ENCODE measurements at places on chromosomes 2 and 18. TPM values are rescaled to one million over a fixed set of nuclear protein-coding genes. Genes with fewer than 3 reads are reported as not detected.

The REG1A gene
- total RNA-seq: not detected

The GREB1 gene
- under 0.01 TPM for total RNA-seq

DNA sequence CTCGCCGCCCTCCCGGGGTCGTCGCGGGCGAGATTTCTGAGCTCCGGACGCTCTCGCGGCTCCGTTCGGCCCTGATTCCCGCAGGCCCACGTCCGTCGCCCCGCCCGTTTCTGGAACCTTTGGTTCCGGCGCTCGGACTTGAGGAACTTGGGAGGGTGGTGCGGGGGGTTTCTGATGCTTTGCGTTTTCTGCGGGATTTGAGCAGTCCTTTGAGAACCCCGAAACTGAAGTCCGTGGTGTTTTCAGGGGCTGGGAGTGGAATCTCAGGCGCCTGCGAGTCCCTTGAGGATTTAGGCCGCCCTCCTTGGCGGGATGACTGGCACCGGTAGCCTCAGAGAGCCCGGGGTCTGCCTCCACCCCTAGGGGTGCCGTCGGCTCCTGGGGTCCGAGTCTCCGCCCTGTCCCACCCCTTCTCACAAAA is 336 bp downstream of the THNSL2 start:
- DNase-seq: peak; percentile 20

DNA sequence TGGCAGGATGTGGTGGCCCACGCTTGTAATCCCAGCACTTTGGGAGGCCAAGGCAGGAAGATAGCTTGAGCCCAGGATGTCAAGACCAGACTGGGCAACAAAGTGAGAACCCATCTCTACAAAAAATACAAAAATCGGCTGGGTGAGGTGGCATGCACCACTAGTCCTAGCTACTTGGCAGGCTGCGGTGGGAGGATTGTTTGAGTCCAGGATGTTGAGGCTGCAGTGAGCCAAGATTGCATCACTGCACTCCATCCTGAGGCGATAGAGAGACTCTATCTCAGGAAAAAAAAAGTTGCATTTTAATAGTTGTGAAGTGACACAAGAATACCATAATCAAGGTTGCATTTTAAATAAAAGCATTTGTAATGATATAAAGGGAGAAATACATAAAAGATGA is 124.1 kb upstream of the SLC38A11 start:
- no peak for DNase-seq

GRCh38 chr2:233075966-233076339 is 15.8 kb downstream of the INPP5D start:
- no peak for DNase-seq

- no peak for DNase-seq
Measured at GRCh38 chr18:36501100-36501499, 203.6 kb downstream of the FHOD3 start.

GRCh38 chr2:200382874-200383273 is 76.4 kb downstream of the SPATS2L start:
- peak; percentile 27 for DNase-seq

- no peak for DNase-seq
Measured at GRCh38 chr2:107772353-107772752, 54.3 kb upstream of the RGPD4 start.

DNA sequence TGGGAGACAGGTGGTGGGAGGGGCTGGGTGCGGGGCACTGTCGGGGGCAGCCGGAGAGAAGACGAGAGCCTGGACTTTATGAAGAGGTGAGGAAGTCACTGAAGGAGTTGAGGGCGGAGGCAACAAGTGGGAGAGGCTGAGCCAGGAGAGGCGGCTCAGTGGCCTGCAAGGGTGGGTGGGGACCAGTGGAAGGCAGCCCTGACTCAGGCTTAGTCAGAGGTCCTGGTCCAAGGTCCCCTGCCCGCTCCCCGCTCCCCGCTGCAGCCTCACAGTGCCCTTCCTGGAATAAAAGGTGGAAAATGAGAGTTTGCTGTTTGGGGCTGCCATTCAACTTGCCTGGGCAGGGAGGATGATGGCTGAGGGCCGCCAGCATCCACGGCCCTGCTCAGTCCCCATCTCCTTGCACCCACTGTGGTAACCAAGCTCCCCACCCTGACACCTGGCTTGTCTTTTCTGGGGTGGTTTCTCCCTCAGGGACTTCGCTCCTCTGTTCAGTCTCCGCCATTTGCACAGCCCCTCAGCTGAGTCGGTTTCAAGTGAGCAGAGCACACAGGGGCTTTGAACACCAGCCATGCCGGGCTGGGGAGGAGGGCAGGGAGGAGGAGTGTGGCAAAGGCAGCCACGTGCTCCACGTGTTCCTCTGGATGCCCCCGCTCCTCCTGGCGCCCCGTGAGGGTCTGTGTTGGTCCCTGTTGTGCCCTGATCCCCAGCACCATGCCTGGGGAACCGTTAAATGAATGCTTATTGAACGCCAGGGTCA is 13.7 kb upstream of the RALB start:
- peak; percentile 43 for DNase-seq

GRCh38 chr2:111668741-111669140 is 215.3 kb downstream of the ANAPC1 start:
- DNase-seq: no peak

GRCh38 chr2:238791354-238791753 is 56.5 kb upstream of the TWIST2 start:
- DNase-seq: peak; percentile 15

- no peak for DNase-seq
Measured at GRCh38 chr2:96105994-96106715, 10.2 kb downstream of the ADRA2B start.

DNA sequence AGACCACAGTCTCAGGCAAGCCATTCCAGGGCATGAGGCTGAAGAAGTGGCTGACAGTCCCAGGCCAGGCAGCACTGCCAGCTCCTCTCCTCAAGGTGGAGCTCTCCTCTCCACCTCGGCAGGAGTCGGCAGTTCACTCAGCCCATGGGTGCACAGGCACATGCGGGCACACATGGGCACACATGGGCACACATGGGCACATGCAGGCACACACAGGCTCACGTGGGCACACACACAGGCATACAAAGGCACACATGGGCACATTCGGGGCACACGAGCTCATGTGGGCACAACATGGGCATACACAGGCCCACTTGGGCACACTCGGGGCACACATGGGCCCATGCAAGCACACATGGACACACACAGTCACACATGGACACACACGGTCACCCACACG is 65.3 kb upstream of the TAF1B start:
- no peak for DNase-seq

- DNase-seq: no peak
Measured at GRCh38 chr2:49988276-49988675, 834.0 kb upstream of the FSHR start.

The COL4A3 gene
- total RNA-seq: under 0.01 TPM
